AG04449 (cell line): ENCODE measurements at places on chromosomes 13 and 19.

DNA sequence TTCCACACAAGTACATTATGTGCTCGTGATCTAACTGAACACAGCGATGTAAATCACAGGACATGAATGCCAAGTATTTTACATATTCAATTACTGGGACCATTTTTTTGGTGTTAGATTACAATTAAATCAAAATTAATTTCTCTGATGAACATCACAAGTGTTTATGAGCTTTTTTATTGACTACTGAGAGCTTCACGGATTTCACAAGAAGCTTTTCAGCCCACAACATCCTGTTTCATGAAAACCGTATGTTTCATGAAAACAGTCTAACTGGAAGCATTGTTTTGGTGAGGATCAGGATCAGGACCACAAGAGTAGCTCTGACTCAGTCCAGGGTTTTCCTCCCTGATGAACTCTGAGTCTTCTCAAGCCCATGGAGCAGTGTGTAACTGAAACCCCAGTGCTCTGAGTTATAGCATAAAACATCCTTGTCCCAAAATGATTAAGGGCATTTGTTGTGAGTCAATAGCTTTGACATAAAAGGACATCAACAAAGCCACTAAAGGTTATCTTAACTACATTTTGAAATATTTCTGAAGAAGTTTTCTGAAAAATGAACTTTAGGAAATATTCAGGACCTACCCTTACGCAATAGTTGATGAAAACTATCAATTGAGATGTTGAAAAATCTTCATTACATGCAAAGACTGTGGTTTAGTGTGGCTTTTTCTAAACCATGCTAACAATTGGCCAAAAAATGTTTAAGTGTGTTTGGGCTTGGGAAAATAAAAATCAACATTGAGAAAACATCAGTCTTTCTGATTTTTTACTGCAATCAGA is 49.3 kb downstream of the UFM1 start:
- DNase-seq, result peak; percentile 7

- DNase-seq, result no peak
Observed at GRCh38 chr19:39810424-39810823, 23.5 kb downstream of the DYRK1B start.

GRCh38 chr19:33064458-33064791 is 263 bp downstream of the RHPN2 start:
- DNase-seq, result no peak

- DNase-seq, result no peak
Observed at GRCh38 chr19:6413291-6413690, 11.3 kb downstream of the KHSRP start.

GRCh38 chr19:55646889-55647731 is 902 bp upstream of the CCDC106 start:
- no peak for DNase-seq

DNA sequence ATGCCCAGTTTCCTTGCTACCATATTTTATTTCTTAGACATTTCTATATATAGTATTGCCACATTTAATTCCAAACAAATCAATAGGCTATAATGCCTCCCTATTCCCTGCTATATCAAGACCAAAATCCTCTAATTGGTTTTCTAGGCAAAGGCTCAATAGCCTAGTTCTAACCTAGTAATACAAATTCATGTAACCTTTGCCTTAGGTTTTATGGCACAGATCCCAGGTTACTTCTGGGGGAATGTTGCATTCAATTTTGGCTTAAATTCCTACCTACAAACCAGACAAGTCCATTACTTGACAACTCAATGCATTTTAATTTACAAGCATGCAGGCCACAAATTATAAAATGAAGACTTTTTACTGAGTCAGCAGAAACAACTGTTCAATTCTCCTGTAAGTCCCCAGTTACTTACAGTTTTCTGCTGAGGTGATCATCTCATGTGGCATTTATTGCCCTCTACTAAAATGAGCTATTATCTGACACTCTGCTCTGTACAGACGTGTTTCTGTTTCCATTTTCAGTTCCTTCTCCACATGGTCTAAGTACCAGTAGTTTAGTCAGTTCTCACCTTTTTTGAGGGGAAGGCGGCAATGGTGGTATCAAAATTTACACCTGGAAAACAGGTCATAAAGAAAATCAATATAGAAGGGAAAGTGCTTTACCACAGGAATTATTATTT is 11.7 kb downstream of the KCNRG start:
- no peak for DNase-seq

DNA sequence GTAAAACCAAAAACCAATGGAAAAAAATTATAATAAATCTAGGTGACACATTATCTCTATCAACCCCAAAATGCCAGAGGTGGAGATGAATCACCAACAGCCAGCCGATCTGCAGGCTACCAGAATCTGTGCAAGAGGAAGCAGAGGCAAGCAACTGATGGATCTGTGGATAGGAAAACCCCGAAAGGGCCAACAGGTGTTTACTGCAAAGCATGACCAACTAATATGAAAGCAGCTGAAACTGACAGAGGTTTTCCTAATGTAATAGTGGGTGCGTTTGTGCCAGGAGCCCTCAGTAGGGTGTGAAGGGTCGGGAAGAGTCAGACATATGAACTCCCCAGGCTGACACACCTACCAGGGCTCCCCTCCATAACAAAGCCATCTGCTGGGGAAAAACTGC is 554.6 kb downstream of the RFC3 start:
- DNase-seq, result no peak

DNA sequence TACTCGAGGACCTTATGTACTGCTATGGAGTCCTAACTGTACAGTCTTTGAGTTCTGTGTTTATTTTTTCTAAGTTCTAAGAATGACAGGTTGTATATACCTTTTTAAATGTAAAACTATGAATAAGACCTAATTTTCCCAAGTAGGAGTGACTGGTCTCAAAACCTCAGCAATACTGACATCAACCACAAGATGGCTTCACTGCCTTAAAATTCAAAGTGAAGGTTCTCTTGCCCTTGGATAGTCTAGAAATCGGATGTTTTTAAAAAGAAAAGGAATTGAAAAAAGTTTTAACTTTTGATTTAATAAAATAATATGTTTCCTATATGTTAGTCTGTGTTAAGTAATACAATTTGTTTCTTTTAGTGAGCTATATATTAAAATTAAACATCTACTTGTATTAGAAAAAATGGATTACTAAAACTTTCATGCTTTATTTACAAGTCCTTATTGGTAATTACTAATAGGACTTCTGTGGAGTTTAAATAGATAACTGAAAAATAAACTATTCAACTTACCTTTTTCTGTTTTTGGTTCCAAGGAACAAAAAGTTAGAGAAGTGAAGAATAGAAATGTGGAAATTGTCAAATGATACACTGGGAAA is 52.0 kb downstream of the TDRD3 start:
- peak; percentile 12 for DNase-seq
